Stimulated activated CD8-positive, alpha-beta memory T cell treated with anti-CD3 and anti-CD28 coated beads, Interleukin-7, amount 100 ng/mL, for 1 hour (primary cell): ENCODE measurements at places on chromosomes 6 and 20.

DNA sequence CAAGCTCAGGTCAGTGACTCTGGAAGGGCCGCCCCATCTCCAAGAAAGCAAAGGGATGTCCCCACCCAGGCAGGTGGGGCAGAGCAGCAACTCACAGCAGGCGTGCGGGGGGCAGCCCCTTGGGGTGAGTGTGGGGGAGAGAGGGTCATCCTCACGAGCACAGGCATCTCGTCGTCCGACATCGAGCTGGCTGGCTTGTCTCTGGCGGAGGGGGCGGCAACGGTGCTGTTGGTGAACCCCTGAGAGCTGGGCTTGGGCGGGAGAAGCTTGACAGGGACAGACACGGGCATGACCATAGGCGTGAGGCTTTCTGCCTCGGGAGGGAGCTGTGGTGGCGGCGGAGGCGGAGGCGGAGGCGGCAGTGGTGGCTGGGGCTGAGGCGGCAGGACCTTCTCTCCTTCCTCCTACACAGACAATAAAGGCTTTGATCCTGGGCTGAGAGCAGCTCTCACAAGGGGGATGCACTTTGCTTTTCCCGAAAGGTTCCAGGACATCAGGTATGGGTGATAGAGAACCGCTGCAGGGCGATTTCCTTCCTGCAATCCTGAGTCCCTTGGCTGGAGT, 45.6 kb upstream of the MRPS10 start:
- no peak for DNase-seq

DNA sequence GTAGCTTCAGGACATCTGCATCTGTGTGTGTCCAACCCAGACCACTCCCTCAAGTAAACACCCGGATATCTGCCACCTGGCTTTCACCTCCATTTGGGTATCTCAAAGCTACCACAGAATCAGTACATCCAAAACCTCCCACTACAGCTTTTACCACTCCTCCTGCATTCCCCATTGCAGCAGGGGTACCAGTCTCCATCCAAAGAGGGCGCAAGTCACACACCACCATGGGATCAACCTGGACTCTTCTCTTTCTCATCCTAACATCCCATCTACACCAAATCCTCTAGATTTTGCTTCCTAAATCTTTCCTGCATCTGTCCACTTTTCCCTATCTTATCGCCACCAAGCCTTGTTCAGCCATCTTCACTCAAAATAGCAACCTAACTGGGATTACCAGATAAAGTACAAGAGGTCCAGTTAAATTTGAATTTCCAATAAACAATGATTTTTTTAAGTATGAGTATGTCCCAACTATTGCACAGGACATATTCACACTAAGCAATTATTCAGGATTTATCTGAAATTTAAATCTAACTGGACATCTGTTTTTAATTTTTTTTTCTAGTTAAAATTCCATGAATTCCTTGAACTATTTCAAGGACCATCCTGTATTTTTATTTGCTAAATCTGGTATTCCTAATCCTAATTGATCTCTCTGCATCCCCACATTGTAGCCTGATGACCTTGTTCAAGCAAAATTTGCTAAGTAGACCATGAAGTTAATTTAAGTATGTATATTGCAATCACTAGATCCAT, 164.3 kb upstream of the MLN start:
- DNase-seq, result no peak

DNA sequence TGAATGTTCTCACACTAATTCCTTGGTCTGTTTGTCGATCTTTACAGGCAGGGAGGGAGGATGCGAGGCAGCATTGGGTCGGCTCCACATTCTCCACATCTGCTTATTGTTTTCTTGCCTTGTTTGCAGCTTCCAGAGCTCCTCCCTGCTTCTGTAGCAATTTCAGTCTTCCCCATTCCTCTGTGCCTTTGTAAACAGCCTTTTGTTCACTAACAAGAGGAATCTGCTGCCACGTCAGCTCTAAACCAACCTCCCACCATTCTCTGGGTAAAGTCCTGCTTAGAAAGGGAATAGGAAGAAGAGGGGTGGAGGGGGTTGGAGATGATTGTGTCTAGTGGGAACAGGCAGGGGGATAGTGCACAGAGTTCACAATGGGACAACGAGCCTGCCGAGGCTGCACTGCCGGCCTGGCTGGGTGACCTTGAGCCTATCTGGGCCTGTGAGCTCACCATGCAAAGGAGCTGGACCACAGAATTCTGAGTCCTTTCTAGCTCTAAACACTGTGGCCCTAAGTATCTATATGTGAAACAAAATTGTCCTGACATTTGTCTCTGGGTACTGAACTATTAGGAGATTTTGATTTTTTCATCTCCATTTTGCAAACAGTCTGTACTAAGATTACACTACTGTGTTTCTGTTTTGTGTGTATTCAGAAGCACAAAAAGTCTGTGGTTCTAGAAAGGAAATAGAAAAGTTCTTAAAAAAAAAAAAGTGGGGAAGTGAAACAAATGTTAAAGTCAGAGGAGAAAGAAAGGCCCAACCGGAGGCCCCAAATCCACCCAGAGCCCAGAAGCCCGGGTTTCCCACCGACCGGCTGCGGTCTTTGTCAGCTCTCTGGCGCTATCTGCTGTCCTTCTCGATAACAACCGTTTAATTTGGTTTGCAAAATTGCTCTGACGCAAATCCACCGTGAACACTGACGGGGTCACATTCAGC, 1.4 kb upstream of the PRND start:
- DNase-seq, result peak; percentile 39

DNA sequence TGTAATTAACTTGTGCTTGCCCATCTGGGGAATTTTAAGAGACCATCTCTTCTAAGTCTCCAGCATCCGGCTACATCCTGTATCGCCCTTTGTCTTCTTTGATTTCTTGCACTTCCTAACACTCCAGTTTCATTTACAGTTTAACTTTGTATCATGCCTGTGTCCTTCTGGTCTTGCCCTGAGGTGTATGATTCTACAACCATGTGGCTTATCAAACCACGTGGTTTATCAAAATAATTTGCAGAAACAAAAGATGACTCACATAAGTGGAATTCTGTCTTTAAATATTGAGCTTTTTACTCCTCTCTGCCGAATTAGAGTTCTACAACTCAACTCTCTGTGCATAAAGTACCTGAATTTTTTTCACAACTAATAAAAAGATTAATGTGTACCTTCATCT, 580.7 kb downstream of the KIF16B start:
- DNase-seq, result no peak

DNA sequence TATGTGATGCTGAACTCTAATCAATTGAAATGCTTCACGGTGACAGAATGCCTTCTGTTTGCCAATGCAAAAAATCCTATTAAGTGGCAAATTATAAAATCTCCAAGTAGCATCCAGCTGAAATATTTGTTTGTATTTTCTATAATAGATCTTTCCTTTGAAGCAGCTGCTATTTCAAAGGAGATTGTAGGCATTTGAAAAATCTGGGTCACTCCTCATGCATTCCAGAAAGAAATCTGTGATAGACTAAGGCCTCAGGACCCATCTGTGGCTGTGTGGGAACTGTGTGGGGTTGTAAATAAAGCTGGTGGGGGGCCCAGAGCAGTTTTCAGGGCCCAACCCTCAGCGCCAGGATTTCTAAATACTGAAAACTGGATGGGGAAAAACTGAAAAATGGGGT, 216.9 kb upstream of the ARG1 start:
- DNase-seq, result no peak

DNA sequence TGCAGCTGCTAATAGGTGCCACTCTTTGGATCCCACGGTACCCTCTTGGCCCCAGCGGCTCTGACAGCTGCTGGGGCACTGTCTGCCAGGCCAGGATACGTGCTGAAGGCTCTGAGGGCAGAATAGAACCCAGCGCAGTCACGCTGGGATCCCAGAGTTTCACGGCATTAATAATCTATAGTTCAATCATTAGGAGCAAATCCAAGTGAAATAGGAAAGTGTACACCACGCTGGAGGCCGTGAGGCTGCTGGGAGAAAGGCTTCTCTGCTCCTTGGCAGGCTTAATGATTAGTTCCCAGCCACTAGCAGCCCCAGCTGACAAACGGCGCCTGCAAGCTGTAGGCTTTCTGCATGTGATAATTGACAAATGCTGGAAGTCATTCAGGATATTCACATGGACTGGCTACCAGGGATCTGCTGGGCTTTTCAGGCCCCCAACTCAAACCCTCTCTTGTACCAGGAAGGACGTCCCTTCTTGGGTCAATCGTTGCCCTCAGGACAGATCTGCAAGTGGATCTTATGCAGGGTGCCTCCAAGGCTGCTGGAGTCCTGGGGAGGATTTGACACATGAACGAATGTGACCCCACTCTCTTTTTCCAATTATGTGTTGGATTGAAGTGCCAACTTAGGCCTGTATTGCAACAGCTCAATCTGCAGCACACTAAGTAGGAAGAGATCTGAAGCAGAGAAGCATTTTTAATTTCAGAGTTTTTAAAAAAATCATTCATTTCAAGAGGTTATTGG, 50.1 kb upstream of the INSM1 start:
- DNase-seq, result no peak

- DNase-seq, result no peak
Measured at GRCh38 chr20:364905-365794, 15.4 kb upstream of the TRIB3 start.

- DNase-seq, result no peak
Measured at GRCh38 chr6:35419417-35419816, 32.7 kb upstream of the FANCE start.

GRCh38 chr6:135281964-135282363, 100.9 kb downstream of the MYB start:
- DNase-seq, result no peak

- DNase-seq, result no peak
Measured at GRCh38 chr6:44855562-44856411, 468.3 kb downstream of the CDC5L start.

DNA sequence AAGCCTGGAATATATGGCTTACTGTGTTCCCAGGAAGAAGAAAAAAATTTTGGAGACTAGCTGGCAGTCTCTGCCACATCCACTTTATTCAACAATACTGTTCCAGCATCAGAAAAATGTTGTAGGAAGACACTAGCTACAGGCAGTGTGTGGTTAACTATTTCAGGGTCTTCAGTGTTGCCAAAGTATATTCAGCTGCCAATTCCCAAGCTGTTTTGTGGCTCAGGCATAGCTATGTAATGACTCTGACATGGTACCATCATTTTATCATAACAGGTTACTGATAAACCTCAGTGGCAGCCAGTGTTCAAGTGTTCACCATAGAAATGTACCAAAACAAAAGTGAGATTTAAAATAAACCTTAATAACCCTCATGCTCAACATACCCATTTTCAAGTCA, 503.1 kb downstream of the ADGRB3 start:
- DNase-seq, result no peak

- no peak for DNase-seq
Measured at GRCh38 chr6:169097381-169097959, 156.2 kb downstream of the THBS2 start.

DNA sequence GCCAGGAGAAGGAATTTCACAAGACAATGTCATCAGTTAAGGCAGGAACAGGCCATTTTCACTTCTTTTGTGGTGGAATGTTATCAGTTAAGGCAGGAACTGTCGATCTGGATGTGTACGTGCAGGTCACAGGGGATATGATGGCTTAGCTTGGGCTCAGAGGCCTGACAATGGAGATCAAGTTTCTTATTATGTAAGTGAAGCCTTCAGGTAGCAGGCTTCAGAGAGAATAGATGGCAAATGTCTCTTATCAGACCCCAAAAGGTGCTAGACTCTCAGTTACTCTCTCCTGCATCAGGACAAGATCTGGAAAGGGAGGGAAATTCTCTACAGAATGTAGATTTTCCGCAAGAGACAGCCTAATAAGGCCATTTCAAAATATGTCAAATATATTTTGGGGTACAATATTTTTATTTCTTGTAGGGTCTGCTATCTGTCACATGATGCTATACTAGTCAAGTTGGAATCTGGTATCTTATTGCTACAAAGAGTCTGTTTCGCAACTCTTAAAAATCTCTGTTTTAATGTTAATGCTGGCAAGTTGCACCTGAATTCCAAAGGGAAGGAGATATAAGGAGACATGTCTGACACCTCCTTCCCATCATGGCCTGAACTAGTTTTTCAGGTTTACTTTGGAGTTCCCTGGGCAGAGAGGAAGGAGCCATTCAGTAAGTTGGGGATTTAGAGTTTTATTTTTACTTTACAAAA, 48.8 kb downstream of the TRDN start:
- DNase-seq, result no peak

DNA sequence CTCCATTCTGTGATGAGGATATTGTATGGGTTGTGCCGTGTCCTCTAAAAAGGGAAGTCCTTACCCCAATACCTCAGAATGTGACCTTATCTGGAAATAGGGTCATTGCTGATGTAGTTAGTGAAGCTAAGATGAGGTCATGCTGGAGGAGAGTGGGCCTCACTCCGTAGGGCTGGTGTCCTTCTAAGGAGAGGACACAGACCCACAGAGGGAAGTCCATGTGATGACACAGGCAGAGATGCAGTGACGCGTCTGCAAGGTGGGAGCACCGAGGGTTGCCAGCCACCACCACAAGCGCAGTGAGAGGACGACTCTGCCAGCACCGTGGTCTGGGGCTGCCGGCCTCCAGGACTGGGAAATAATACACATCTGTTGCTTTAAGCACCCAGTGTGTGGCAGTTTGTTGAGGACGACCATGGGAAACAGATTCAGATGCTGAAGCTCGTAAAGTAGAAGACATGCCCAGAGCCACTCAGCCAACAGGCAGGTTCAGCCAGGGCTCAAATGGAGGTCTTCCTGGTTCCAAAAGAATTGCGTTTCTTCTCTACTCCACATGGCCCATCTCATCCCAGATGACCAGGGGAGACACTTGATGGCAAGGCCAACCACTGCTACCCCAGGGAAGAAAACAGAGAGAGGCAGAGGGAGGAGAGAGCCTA, 59.2 kb upstream of the DUSP22 start:
- no peak for DNase-seq

- DNase-seq, result no peak
Measured at GRCh38 chr6:570825-571224, 86.1 kb downstream of the HUS1B start.

- no peak for DNase-seq
Measured at GRCh38 chr20:23122321-23122720, 36.2 kb upstream of the CD93 start.

- DNase-seq, result no peak
Measured at GRCh38 chr6:11994875-11995461, 17.1 kb upstream of the HIVEP1 start.

DNA sequence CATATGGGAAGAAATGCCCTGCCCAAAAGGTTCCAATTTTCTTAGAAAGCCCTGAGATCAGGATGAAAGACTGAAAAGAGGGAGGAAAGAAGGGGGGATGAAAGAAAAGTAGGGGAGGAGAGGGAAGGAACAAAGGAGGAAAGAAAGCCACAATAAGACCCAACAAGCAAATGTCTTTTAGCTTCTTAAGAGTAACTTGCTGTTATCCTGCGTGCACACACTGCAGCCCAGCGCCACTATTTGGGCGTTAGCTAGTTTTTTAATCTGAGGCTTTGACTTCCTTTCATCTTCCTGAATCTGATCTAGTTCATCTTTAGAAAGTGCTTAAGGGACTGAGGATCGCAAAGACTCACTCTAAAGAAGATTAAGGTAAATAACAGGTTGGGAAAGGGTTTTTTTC, 77.4 kb upstream of the HDDC2 start:
- DNase-seq, result no peak

DNA sequence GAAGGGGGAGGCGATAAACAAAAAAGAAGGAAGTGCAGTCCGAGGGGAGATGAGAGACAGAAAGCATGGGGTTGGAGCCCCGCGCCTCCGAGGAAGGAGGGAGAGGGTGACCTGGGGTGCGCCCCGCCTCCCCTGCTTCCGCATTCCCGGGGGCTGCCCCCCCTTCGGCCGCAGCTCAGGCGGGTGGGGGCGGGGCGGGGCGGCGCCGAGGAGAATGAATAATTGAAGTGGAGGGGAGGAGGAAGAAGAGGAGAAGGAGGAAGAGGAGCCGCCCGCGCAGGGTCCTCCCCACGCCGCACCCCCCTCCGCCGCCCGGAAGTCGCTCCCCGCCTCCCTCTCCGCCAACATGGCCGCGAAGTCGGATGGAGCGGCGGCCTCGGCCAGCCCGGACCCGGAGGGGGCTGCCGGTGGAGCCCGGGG, at the start of gene XKR7:
XKR7 (plus strand) TSS at position 322 of the 420 bp plus-strand sequence; CDS start at position 347, 25 bp downstream.
- no peak for DNase-seq
